ENCODE measurements at places on chromosomes 5 and 9. TPM values are rescaled to one million over a fixed set of nuclear protein-coding genes. Genes with fewer than 3 reads are reported as not detected.

The ANKRD33B gene
- total RNA-seq: 2.1 TPM

The CDK7 gene
- total RNA-seq: 30.8 TPM

The FOXD4L3 gene
- 0.36 TPM for total RNA-seq

The TGFBI gene
- 3.8 TPM for total RNA-seq

The SMC5 gene
- total RNA-seq: 42.8 TPM

The PCDHB7 gene
- 1.1 TPM for total RNA-seq

DNA sequence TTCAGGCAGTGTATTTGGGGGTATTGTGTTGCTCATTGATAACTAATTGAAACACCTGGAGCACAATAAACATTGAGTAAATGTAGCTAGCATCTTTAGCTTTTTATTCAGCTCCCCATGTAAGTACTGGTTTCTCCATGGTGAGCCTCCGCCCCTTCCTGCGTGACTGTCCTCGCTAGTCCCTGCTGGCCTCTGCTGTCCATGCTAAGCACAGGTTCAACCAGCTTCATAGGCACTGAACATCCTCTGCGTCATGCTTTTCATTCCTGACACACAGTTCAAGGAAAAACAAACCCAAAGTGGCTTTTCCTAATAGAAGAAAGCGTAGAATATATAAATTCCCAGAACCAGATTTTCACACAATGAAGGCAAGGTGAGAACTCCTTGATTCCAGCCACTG is 27.3 kb upstream of the DAP start:
- H3K27me3 ChIP-seq: peaks cover 2% of the 10 kb centered on the region
- H3K4me3 ChIP-seq: no peak overlapping the region
- H3K27ac ChIP-seq: no peak overlapping the region
- H3K36me3 ChIP-seq: no peaks in the 10 kb centered on the region
- DNase-seq: no peak
- H3K4me1 ChIP-seq: no peaks in the 10 kb centered on the region

- H3K4me1 ChIP-seq: peaks cover 3% of the 10 kb centered on the region
- no peak overlapping the region for H3K4me3 ChIP-seq
Measured at GRCh38 chr9:126157826-126158587, 168.6 kb upstream of the MVB12B start.

- peak; percentile 51 for DNase-seq
- peaks cover 10% of the 10 kb centered on the region for H3K4me1 ChIP-seq
Measured at GRCh38 chr5:157266286-157267007, 524 bp downstream of the CYFIP2 start.

DNA sequence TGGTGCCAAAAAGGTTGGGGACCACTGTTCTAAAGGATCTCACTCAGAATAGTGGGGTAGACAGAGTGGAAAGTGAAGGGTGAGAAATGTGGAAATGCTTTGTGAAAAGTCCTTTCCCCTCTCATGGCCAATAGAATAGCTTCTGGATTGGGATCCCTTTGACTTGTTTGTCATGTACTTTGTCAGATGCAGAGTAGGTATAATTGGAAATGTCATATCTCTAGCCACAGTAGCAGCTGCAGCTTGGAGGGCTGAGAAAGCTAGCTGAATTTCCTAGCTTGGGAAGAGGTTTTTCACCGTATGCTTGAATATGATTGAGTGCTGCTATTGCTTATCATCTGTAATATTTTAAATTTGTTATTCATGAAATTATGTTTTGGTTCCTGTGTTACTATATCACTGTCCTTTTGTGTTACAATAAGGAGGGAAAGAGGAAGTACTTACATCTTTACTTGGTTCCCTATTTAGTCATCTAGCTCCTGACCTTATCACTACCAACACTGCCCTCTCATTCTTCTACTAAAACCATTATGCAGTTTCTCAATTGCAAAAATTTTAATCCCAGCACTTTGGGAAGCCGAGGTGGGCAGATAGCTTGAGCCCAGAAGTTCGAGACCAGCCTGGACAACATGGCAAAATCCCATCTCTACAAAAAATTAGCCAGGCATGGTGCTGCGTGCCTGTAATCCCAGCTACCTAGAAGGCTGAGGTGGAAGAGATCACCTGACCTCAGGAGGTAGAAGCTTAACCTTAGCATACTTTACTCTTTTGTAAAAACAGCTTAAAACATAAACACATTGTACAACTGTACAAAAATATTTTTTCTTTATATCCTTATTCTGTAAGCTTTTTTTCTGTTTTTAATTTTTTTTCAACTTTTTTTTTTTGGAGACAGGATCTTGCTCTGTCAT is 12.4 kb downstream of the SLC30A5 start:
- H3K4me1 ChIP-seq: no peaks in the 10 kb centered on the region
- no peak overlapping the region for H3K27ac ChIP-seq
- no peak overlapping the region for H3K4me3 ChIP-seq
- H3K36me3 ChIP-seq: peaks cover 48% of the 10 kb centered on the region

GRCh38 chr5:131959906-131960305 is 14.4 kb upstream of the MEIKIN start:
- H3K36me3 ChIP-seq: no peaks in the 10 kb centered on the region
- peaks cover 2% of the 10 kb centered on the region for H3K4me1 ChIP-seq
- no peak overlapping the region for H3K4me3 ChIP-seq
- H3K27ac ChIP-seq: no peak overlapping the region
- DNase-seq: no peak

DNA sequence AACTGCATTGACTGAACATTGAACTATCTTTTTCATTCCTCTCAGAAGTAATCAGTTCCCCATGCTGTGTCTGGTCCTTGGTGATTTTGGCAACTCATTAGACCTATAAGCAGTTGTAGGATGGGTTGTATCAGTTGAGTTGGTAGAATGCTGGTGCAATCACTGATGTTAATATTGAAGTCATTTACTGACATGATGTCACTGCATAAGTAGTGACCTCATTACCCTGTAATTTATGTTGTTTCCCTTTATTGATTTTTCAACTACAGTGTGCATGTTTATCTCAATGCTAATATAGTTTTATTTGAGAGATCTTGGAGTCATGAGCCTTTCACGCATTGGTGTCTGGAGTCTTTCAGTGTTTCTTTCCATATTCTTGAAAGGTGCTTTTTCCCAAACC is 275.0 kb downstream of the SPATA31D1 start:
- H3K4me3 ChIP-seq: no peak overlapping the region
- no peaks in the 10 kb centered on the region for H3K36me3 ChIP-seq
- H3K4me1 ChIP-seq: peaks cover 6% of the 10 kb centered on the region
- no peak for DNase-seq
- H3K27ac ChIP-seq: no peak overlapping the region

GRCh38 chr9:109264877-109265587 is 55.8 kb downstream of the EPB41L4B start:
- H3K27me3 ChIP-seq: no peaks in the 10 kb centered on the region
- peaks cover 9% of the 10 kb centered on the region for H3K4me1 ChIP-seq
- no peak overlapping the region for H3K4me3 ChIP-seq
- H3K36me3 ChIP-seq: peaks cover 9% of the 10 kb centered on the region

GRCh38 chr9:3809724-3810123 is 283.9 kb upstream of the RFX3 start:
- H3K27ac ChIP-seq: no peak overlapping the region
- DNase-seq: no peak
- peaks cover 3% of the 10 kb centered on the region for H3K27me3 ChIP-seq
- peaks cover 6% of the 10 kb centered on the region for H3K4me1 ChIP-seq
- H3K4me3 ChIP-seq: no peak overlapping the region
- H3K36me3 ChIP-seq: no peaks in the 10 kb centered on the region

- no peak overlapping the region for H3K4me3 ChIP-seq
- no peak overlapping the region for H3K27ac ChIP-seq
- H3K4me1 ChIP-seq: no peaks in the 10 kb centered on the region
- H3K36me3 ChIP-seq: no peaks in the 10 kb centered on the region
Measured at GRCh38 chr9:117821954-117822353, 117.8 kb downstream of the TLR4 start.

- no peaks in the 10 kb centered on the region for H3K27me3 ChIP-seq
- H3K4me1 ChIP-seq: peaks cover 32% of the 10 kb centered on the region
- H3K4me3 ChIP-seq: no peak overlapping the region
- H3K36me3 ChIP-seq: no peaks in the 10 kb centered on the region
- DNase-seq: no peak
- H3K27ac ChIP-seq: no peak overlapping the region
Measured at GRCh38 chr5:52709167-52709925, 78.4 kb upstream of the ITGA1 start.

DNA sequence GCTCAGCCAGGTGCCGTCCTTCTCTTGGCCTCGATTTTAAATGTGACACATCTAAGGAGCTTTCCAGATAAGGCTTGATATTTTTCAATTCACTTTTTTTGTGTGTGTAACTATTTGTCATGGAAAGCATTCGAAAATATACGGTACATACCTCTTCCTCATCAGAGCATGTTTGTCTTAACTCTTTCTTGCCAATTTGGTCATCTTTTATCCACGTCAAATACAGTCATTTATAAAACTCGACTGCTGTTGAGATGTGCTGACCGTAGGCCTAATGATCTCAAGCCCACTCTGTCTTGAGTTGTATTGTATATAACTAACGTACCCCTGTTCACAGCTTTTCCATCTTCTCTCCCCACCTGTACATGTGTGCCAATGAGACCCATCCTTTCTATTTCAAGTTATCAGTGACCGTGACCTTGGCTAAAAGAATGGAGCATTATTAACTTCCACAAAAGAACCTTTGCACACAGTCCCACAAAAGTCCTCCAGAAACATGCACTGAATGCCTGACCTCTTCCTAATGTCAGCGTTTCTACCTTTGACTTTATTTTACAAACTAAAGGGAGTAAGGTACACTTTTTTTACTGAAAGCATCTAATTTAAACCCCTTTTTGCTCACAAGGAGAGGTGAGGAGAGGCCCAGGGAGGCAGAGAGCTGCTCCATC is 61.6 kb downstream of the IPPK start:
- no peaks in the 10 kb centered on the region for H3K4me1 ChIP-seq
- no peak overlapping the region for H3K27ac ChIP-seq
- DNase-seq: no peak
- no peak overlapping the region for H3K4me3 ChIP-seq
- H3K36me3 ChIP-seq: peaks cover 3% of the 10 kb centered on the region
- H3K27me3 ChIP-seq: no peaks in the 10 kb centered on the region

DNA sequence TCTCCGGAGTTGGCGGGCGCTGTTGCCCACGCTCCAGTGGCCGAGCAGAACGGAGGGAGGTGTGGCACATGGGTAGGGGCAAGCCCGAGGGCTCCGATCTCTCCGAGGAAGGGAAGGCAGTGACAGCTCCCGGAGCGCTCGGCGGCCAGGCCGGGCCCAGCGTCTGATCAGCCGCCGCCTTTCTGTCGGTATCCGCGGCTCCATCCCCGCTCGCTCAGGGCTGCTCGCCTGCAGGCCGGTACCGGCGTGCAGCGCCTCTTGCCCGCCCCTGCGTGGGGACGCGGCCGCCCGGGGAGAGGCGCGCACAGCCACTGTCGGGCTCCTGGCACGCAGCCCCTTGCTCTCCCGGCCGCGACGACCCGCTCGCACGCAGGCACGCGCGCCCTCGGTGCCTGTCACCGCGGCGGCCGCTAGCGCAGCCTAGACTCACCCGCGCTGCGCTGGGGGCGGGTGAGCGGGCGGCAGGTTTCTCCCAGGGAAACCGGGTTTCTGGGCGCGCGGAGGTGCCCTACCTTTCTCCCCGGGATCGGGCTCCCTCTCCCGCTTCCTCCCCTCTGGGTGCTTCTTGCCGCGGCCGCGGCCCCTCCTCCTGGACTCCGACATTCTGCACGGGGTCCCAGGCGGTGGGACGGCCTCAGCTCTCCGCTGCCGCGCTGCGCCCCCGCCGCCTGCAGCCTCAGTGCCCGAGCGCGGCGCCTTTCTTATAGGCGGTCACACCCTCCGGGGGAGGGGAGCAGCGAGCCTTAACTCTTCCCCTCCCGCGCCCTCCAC is 108.4 kb downstream of the PSD2 start:
- peaks cover 3% of the 10 kb centered on the region for H3K4me1 ChIP-seq
- peak overlapping the region; percentile 63 for H3K4me3 ChIP-seq
- H3K36me3 ChIP-seq: no peaks in the 10 kb centered on the region
- peak; percentile 39 for DNase-seq

DNA sequence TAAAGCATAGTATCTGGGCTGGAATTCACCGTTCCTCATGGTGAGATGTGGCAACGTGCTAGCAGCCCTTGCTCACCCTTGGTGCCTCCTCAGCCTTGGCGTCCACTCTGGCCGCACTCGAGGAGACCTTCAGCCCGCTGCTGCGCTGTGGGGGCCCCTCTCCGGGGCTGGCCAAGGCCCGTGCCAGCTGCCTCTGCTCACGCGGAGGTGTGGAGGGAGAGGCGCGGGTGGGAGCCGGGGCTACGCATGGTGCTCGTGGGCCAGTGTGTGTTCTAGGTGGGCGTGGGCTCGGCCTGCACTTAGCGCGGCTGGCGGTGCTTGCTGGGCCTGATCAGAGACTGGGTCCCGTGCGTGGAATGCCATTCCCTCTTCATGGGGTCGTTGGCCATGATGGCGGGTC is 424.2 kb downstream of the KCTD16 start:
- H3K27ac ChIP-seq: no peak overlapping the region
- peaks cover 7% of the 10 kb centered on the region for H3K4me1 ChIP-seq
- H3K4me3 ChIP-seq: no peak overlapping the region
- no peak for DNase-seq
- H3K27me3 ChIP-seq: peaks cover 3% of the 10 kb centered on the region

GRCh38 chr9:76592091-76592973 is 133.3 kb downstream of the GCNT1 start:
- peaks cover 40% of the 10 kb centered on the region for H3K4me1 ChIP-seq
- H3K27me3 ChIP-seq: no peaks in the 10 kb centered on the region
- H3K4me3 ChIP-seq: no peak overlapping the region
- H3K27ac ChIP-seq: peak overlapping the region; percentile 69
- no peaks in the 10 kb centered on the region for H3K36me3 ChIP-seq

DNA sequence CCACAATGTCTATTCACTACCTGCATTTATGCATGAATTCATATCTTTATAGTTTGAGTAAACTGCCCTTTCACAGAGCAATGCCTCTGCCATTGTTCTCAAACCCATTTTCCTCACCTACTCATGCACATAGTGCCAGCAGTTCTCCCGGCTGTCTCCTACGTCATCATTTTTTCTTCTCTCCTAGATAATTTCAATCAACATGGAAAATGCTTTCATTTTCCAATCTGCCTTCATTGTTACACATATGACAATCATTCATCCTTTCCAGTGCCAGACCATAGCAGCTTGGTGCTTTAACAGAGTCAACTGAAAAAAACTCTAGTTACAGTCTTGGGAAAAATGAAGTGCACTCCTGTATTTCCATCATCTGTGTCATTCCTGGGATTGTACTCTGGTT is 514.8 kb upstream of the CTNND2 start:
- DNase-seq: no peak
- peaks cover 8% of the 10 kb centered on the region for H3K4me1 ChIP-seq
- H3K36me3 ChIP-seq: no peaks in the 10 kb centered on the region
- H3K27ac ChIP-seq: no peak overlapping the region
- H3K27me3 ChIP-seq: no peaks in the 10 kb centered on the region
- no peak overlapping the region for H3K4me3 ChIP-seq

- no peak overlapping the region for H3K4me3 ChIP-seq
- DNase-seq: no peak
- no peaks in the 10 kb centered on the region for H3K27me3 ChIP-seq
- no peak overlapping the region for H3K27ac ChIP-seq
- no peaks in the 10 kb centered on the region for H3K36me3 ChIP-seq
Measured at GRCh38 chr5:103466495-103466894, 96.1 kb downstream of the NUDT12 start.

- H3K36me3 ChIP-seq: no peaks in the 10 kb centered on the region
- no peak overlapping the region for H3K4me3 ChIP-seq
- H3K27me3 ChIP-seq: no peaks in the 10 kb centered on the region
- no peak for DNase-seq
Measured at GRCh38 chr9:130409246-130409645, 35.5 kb upstream of the ASS1 start.
